ENCODE measurements at places on chromosomes 1 and 21.

GRCh38 chr1:115068826-115069585 lies 20.3 kb downstream of the TSPAN2 start:
- DNase-seq, result no peak

DNA sequence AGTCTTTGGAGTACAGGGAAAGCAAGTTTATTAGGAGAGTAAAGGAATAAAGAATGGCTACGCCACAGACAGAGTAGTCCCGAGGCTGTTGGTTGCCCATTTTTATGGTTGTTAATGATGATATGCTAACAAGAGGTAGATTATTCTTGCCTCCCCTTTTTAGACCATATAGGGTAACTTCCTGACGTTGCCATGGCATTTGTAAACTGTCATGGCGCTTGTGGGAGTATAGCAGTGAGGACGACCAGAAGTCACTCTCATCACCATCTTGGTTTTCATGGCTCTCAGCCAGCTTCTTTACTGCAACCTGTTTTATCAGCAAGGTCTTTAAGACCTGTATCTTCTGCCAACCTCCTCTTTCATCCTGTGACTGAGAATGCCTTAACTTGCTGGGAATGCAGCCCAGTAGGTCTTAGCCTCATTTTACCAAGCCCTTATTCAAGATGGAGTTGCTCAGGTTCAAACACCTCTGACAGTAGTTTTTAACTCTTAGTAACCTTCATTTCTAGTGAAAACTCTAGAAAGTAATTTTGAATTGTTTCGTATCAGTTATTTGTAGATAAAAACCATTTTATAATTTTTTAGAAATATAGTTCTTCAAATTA lies 26.2 kb downstream of the TCP10L start:
- DNase-seq, result no peak

GRCh38 chr1:94463765-94464330 lies 45.7 kb downstream of the ABCD3 start:
- DNase-seq, result no peak

- DNase-seq, result no peak
Measured at GRCh38 chr1:31585736-31586365, 9.5 kb downstream of the TINAGL1 start.

GRCh38 chr1:94622757-94623156 lies 81.2 kb upstream of the F3 start:
- DNase-seq, result no peak

DNA sequence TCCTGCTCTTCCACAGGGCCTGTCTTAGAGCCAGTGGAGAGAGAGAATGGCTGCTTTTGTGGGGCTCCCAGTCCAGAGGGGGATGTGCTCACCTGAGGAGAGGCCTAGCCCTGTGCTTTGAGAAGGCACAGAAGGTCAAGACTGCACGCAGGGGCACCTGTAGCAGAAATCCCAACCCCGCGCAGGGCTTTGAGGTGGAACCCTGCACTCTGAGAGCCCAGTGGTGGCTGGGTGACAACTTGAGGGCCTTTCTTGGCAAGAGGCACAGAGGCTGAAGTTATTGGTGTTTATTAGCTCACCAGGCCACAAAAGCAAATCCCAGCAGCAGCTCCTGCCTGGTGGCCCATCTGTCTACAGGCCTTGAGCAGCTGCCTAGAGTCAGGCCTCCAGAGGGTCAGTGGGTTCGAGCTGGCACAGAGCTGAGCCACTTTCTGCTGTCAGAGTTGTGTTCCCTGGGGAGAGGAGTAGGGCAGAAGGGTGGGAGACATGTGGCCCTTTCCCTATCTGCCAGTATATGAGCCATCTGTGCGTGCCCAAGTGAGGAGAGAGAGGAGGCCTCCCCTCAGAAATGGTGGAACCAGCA lies 31.4 kb downstream of the SZRD1 start:
- no peak for DNase-seq

DNA sequence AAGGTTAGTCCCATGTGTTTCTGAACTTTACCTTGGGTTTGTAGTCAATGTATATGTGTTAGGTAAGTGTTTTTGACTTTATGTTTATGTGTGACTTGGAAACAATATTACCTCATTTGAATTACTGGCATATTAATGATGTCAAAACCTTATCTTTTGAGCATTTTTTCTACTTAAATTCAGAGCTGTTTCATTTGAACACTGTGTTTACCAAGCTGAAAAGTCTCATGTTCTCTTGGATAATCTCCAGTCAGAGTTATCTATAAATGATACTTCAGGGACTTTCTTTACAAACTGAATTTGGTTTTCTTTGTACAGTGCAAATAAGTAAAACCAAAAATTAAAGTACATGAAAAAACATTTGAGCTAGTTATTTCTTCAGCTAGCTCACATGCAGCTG lies 30.0 kb downstream of the ADAMTS1 start:
- no peak for DNase-seq

DNA sequence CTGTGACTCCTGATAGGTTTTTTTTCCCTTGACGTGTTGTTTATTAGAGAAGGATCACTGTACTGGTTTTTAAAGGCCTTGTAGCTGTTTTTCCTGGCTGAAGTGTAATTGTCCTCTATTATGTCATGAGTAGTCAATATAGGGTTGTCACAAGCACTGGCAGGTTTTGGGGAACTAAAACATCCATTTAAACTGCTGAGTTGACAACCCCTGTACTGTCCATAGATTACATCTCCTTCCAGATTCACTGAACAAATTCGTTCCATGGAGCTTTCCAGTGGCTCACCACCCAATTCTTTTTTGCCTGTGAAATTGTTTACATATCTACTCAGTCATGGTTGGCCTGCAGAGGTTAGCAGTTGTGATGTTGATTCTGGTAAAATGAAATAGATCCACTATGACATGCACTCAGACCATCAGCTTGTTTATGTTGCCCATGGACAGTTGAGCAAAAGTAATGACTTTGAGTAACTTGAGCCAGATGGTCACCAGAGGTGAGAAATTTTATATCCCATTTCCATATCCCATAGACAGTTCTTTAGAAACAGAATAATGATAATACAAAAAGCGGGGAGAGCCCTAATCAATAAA lies 59.9 kb upstream of the QSOX1 start:
- no peak for DNase-seq

DNA sequence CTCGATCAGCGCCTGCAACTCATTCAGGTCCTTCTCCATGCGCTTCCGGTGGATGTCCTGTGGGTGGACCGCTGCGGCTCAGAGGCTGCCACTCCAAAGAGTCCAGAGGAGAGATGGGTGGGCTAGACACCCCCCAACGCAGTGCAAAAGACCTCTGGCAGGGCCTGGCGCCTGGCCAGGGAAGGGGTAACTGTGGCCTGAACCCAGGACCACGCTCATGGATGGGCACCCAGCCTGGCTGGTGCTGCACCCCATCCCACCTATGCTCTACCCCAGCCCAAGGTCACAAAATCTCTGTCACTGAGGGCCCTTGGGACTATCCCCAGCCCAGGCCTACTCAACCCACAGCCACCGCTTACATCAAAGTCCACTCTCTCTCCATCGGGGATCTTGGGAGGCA lies 12.2 kb downstream of the TNNT2 start:
- no peak for DNase-seq

GRCh38 chr1:231803353-231803752 lies 176.8 kb downstream of the DISC1 start:
- no peak for DNase-seq

DNA sequence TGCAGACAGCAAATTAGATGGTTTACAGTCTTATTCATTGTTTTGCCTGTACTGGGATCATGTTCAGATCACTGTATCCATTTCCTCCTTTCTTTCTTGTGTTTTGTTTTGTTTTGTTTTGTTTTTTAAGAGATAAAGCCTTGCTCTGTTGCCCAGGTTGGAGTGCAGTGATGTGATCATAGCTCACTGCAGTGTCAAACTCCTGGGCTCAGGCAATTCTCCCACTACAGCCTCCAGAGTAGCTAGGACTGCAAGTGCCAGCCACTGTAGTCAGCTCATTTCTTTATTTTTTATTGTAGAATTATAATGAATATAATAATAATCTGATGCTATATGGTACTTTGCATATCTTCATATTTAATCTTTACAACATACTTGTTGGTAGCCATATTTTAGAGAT lies 403.7 kb upstream of the B3GALT2 start:
- no peak for DNase-seq

GRCh38 chr1:4969556-4970129 lies 315.2 kb downstream of the AJAP1 start:
- no peak for DNase-seq

DNA sequence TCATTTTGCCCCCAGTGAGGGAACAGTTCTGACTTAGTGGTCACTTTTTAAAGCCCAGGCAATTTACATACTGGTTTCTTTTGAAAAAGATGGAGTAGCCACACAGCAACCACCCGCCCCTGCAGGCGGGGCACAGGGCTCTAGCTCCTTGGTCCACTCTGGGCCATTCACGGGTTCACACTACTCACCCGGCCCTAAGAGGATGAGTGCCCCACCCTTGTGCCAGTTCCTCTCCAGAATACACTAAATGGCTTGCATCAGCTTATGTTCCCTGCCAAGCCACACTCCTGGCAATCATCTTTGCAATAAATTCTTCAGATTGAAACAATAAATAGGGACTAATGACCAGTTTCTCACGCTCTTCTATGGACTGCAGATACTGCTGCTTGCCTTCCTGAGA lies 15.7 kb upstream of the ATP13A2 start:
- DNase-seq, result no peak

DNA sequence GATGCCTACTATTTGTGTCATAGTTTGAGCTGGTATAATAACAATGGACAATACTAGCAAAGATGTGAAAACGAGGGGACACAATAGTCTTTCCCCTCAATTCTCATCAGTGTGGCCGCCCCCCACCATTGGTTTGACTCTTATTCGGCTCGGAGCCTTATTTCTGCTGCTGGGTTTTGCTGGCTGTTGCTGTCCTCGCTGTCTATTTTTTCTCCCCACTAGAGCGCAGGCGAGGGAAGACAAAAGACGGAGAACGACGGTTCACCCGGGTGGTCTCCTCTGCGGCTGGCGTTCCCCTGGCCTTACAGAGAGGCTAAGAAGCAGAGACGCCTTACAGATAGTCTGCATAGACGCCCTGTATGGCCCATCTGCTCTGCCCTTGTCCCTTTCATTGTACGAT lies 19.4 kb downstream of the CLIC6 start:
- DNase-seq, result no peak

DNA sequence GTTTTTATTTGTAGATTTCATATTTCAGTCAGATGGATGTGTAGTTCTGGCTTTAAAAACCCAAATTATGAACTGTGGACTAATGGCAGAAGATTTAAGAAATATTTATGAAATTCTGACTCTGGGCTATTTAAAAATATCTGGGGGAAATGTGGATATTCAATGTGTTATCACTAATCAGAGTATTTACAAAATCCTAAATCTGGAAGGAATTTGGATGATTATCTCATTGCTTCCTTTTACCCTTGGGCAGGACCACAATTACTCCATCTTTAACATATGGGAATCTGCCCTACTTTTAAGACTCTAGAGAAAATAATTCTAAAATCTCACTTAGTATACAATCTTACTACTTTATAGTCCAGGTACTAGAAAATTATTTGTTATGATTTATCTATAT lies 203.2 kb downstream of the PDE4B start:
- no peak for DNase-seq

- DNase-seq, result no peak
Measured at GRCh38 chr1:53545663-53546408, 86.6 kb downstream of the DMRTB1 start.

DNA sequence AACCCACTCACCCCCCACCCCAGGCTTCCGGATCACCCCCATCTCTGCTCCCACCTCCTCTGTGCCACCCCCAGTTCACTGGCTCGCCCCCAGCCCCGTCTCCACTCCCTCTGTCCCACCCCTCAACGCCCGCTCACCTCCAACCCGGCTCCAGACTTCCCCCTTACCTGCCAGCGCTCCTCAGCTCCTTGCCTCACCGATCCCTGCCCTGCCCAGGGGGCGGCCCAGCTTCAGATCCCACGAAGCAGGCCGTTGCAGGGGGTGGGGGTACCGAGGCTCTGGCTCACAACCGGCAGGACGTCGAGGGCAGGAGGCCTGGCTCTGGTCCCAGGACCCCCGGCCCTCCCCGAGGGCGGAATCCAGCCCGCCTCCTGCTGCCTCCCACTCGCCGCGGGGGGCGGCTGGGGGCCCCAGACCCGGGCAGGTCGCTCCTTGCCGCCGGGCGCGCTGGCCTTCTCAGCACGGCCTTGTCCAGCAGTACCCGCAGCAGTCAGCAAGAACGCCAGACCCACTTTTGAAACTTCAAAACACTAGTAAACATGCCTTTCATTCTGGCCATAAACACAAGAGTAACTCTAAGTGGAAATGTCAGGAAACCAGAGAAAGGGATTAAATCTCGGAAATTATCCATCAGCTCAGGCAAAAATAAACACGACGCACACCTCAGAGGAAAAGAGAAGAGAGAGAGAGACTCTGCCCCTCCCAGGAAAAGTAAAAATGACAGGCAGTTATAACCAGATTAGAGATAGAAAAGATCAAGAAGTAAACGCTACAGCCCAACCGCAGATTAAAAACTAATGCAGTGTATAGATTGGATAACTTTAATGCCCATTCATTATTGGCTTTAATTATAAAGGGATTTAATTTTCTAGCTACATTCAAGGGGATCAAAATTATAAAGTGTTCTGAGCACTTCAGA lies 1.0 kb upstream of the FAM89A start:
- DNase-seq, result no peak

- DNase-seq, result no peak
Measured at GRCh38 chr1:228743405-228743804, 8.1 kb downstream of the RHOU start.

DNA sequence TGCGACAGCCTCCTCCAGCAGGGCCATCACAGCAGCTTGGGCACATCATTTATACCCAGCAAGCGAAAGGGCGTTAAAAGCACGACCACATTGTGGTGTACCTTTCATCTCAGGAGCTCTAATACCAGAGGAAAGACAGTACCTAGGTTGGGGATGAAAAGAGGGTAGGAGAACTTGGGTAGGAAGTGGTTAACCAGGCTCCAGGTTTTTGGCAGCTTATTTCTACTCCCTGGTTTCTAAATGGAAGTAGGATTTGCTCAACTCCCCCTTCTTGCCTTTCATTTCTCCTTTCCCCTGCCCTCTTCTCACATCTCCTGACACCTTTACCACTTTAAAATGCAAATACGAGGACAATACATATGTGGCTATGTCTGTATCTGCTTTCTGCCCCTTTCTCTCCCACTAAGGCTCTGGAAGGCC lies 30.2 kb downstream of the FAM177B start:
- no peak for DNase-seq

DNA sequence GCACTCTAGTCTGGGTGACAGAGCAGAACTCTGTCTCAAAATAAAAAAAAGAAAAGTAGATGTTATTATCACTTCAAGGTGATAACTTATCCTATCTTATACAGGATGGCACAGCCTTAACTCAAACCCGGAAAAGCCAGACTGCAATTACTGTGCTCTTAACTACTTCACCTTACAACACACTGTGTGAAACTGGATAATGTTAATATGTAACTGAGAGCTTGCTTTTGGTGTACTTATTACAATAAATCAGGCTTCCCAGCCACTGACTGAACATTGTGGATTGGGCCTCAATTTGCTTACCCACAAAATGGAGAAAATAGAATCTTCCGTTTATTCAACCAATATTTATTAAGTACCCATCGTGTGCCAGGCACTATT lies 1.4 kb downstream of the ORC1 start:
- DNase-seq, result no peak

DNA sequence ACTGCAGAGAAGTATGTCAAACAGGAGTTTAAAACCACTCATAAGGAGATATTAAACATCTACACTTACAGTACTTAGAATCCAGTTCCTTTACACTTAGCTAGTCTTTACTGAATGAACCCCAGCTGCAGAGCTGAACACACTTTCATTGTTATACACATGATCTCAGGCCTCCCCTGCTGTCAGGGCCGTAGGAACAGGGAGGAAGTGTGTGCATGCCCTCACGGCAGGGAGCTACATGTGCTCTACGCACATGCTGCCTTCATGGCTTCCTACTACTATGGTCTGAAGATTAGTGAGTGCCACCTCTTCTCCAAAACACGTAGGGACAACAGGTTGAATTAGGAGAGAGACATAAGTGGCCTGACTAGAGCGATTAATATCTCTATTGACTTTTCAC lies 191.5 kb downstream of the SIPA1L2 start:
- DNase-seq, result no peak

All from activated CD4-positive, CD25-positive, alpha-beta regulatory T cell (primary cell).